ENCODE measurements at places on chromosomes 13 and 19. TPM values are rescaled to one million over a fixed set of nuclear protein-coding genes. Genes with fewer than 3 reads are reported as not detected.

The POLRMT gene
- 19.3 TPM for total RNA-seq

DNA sequence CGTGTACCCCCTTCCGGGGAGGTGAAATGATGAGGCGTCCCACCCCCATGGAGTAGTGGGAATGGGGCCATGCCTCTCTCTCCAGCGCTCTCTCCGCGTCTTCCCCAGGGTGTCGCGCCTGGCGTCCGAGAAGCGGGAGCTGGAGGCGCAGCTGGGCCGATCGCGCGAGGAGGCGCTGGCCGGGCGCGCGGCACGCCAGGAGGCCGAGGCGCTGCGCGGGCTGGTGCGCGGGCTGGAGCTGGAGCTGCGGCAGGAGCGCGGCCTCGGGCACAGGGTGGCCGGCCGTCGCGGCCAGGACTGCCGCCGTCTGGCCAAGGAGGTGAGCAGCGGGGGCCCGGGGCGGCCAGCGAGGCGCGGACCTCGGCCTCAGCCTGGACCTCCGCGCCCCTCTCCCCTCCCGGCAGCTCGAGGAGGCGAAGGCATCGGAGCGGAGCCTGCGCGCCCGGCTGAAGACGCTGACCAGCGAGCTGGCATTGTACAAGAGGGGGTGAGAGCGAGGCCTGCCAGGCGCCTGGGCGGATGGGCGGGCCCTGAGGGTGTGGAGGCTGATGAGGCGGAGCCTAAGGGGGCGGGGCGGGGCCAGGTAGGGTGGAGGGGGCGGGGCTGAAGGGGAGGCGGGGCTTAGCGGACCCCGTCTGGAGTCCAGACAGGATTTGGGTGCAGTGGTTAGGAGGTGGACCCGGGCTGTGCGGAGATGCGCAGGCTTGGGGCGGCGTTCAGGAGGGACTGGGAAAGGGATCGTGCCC is 7.7 kb downstream of the PGLYRP1 start:
- DNase-seq, result no peak

The KCTD12 gene
- total RNA-seq, result 301 TPM

- no peak for DNase-seq
Observed at GRCh38 chr19:16461630-16462051, 10.1 kb downstream of the EPS15L1 start.

The SETDB2 gene
- total RNA-seq, result 4.4 TPM

DNA sequence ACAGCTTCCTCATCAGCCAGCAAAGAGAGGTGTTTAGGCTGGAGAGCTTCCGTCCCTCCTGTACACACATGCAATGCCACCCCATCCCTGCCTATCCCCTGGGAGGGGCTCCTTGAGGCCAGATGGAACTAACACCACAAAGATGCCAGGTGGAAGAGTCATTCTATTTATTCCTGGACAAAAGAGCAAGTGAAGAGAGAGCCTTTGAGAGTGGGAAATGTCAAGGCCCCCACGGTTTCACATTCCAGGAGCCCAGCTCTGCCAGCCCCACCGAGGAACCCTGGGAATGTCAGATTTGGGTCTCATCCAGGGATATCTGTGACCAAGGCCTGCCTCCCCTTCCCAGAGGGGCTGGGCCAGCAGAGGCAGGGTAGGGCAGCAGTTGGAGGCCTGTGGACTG is 30.8 kb upstream of the IGFL1 start:
- no peak for DNase-seq

Measured in dermis microvascular lymphatic vessel endothelial cell (primary cell).